ENCODE measurements at places on chromosomes 11 and 22.

DNA sequence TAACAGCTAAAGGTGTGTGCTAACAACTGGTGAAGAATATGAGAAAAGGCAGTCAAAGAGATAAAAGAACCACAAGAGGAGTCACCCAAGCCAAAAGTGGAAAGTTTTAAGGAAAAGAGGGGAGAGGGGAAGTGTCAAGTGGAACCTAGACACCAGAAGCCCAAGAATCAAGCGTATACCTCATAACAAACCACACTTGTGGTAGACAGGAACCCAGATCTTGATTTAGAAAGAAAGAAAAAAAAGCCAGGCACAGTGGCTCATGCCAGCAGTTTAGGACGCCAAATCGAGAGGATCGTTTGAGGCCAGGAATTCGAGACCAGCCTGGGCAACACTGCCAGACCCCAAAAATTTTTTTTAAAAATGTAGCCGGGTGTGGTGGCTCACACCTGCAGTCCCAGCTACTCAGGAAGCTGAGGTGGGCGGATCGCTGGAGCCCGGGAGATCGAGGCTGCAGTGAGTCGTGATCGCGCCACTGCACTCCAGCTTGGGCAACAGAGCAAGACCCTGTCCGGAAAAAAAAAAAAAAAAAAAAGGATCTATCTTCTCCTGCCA is 877 bp downstream of the SLC25A17 start:
- no peak for DNase-seq

GRCh38 chr11:120717042-120717441 is 205.5 kb downstream of the GRIK4 start:
- DNase-seq, result no peak

DNA sequence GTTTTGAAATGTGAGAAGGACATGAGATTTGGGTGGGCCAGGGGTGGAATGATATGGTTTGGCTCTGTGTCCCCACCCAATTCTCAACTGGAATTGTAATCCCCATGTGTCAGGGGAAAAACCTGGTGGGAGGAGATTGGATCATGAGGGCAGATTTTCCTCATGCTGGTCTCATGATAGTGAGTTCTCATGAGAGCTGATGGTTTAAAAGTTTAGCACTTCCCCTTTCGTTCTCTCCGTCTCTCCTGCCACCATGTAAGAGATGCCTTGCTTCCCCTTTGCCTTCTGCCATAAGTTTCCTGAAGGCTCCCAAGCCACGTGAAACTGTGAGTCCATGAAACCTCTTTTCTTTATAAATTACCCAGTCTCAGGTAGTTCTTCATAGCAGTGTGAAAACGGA is 113.5 kb downstream of the FCHSD2 start:
- no peak for DNase-seq

DNA sequence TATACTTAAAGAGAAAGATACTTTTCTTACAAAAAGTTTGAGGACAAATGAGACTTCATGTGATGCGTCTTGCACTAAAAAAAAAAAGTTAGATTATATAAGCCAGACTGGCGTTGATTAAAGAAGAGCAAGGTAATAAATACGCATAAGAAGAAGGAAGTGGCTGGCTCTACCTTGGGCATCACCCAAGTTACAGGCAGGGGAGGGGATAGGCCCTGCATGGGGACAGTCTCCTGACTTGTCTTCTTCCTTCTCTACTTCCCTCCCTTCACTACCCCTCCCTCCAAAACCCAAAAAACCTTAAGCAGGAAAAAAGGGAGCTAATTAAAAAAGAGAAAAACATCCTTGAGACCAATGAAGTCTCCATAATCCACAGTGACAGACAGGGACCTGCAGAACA is 22.3 kb upstream of the TMA7B start:
- no peak for DNase-seq

DNA sequence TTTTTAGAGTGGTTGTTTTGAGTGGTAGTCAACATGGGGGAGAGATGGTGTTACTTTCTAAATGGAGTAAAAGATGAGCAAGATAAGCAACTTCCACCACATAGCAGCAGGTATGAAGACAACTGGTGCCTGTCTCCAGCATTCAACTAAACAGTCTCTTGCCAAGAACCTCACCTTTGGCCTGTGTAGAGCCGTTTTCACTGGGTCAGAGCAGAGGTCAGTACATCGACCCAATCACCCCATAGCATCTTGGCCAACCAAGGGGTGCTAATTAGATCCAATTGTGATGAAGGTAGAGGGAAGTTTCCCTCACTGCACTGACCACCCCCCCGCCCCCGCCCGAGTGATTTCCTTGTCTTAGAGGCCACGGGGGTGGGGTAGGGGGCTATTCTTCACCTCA is 188.2 kb downstream of the BLID start:
- DNase-seq, result no peak

- no peak for DNase-seq
Measured at GRCh38 chr11:108115500-108116140, 5.7 kb upstream of the ACAT1 start.

GRCh38 chr11:18010121-18010670 is 2.7 kb downstream of the SERGEF start:
- DNase-seq, result no peak

DNA sequence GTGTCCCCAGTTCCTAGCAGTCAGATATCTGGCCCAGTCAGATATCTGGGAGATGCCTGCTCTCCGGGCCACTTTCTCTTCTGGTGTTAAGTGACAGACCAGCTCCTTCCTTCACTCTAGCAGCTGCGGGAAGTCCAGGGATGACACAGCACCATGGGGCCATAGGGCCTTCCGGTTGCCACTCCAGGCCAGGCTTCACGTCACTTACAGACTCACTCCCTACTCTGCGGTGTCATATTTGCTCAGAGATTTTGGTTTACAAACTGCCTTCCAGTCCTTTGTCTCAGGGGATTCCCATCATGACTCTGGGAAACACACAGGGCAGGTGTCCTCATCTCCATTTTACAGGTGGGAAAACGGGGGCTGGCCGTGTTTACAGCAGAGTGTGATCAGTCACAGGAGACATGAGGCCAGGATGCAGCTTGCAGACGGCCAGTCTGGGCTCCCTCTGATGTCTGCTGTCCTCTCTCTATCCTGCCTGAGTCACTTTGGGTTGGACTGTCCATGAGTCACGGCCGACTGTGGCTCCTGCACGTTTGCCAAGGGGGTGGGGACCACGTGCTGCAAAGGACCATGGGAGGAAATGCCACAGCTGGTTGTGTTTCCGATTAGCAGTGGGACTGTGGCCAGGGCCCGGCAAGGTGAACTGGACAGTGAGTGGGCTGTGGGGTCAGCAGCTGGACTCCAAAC is 8.2 kb upstream of the TBC1D22A start:
- DNase-seq, result no peak

GRCh38 chr11:78540256-78540655 is 34.4 kb downstream of the NARS2 start:
- no peak for DNase-seq

GRCh38 chr11:110856340-110856739 is 144.1 kb upstream of the ARHGAP20 start:
- DNase-seq, result no peak

- DNase-seq, result no peak
Measured at GRCh38 chr22:22099833-22100812, 117.5 kb upstream of the TOP3B start.

DNA sequence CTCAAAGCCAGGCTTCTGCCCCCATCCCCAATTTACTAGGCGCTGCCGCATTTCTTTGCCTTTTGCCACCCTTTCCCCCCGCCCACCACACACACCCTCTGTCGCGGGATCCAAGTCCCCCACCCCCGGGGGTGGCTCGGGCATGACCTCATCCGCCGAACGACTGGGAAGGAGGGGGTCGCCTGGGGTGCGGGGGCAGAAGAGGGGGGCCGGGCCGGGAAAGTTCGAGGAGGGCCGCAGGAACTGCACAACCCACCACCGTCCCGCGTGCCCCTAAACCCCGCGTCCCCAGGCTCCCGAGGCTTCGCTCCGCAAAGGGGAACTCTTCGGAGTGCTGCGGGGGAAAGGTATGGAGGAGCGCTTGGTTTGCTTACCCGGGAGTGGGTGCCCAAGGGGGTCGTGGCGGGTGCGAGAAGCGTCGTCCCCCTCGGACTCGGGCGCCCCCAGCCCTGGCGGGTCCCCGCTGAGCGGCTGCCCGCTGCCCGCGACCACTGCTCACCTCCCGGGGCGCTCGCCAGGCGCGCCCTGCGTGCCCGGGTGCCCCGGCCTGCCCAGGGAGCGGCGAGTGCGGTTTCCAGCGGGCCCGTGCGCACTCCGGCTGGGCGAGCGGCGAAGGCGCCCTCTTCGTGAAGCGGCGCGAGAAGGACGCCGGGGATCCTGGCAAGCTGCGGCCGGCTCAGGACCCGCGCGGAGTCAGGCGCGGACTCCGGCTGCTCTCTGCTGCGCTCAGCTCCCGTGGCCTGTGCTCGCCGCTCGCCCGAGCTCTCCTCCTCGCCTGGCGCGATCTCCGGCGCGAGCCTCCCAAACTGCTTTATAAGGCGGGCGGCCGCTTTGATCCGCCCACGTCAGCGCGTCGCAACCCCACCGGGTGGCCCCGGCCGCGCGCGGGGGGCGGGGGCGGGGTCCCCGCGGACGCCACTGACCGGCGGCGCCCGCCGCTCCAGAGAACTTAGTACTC is 4.0 kb upstream of the WNT11 start:
- no peak for DNase-seq

DNA sequence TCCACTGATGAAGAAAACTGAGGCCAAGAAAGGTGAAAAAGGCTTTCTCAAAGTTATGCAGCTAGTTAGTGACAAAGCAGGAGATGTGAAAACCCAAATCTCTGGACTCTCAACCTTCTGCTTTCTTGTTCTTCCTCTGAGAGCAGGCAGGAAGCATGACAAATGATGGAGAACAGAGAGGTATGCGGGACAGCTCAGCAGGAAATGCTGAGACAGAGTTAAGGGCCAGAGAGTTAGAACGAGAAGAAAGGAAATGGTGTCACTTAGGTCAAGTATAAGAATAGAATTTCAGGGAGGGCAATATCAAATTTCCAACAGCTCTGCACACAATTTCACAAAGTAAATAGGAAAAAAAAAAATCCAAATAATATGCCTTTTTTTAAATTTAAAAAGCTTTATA is 67.6 kb upstream of the ARHGAP42 start:
- DNase-seq, result no peak

- DNase-seq, result no peak
Measured at GRCh38 chr22:22914726-22915669, 27.4 kb downstream of the IGLL5 start.

DNA sequence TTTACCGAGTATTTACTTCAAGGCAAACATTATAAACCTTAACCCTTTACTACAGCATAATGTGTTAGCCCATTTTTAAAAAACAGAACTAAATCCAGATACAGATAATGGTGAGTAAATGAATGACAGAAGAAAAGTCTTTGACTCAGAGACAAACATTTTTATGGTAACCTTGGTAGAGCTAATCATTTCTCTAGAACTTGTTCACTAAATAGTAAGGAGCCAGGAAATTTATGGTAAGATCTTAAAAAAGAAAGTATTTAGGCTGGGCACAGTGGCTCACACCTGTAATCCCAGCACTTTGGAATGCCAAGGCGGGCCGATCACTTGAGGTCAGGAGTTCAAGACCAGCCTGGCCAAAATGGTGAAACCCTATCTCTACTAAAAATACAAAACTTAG is 11.5 kb upstream of the FUT4 start:
- no peak for DNase-seq

GRCh38 chr22:46578824-46579561 is 41.2 kb upstream of the GRAMD4 start:
- DNase-seq, result no peak

DNA sequence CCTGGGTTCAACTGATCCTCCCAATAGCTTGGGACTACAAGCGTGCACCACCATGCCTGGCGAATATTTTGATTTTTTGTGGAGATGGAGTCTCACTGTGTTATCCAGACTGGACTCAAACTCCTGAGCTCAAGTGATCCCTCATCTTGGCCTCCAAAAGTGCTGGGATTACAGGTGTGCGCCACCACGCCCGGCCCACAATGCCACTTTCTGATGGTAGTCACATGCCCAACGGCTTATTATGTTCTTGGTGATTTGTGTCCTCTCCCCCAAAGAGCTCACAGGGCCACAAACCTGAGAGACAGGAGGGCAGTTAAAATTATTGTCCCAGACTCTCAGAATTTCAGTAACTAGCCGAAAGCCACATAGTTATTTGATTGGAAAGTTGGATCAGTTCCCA is 9.6 kb downstream of the GRIK4 start:
- no peak for DNase-seq

- DNase-seq, result no peak
Measured at GRCh38 chr11:99979042-99979441, 708.0 kb upstream of the ARHGAP42 start.

DNA sequence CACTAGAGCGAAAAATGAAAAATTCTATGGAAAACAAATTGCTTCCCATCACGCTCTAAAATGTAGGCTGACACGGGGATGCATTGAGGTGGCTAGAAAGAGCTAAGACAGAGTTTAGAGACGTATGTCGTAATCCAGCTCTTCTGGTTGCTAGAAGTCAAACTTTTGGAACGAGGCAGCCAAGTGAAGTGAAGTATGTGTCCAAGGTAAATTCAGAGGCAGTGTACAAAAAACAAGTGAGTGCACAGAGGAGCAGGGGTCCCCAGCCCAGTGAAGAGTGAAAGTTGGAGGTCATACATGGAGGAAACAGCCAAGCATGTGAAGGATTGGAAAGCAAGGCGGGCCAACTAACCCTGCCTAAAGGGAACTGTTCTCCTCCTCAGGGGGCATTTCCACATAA is 528.5 kb downstream of the NTM start:
- no peak for DNase-seq

DNA sequence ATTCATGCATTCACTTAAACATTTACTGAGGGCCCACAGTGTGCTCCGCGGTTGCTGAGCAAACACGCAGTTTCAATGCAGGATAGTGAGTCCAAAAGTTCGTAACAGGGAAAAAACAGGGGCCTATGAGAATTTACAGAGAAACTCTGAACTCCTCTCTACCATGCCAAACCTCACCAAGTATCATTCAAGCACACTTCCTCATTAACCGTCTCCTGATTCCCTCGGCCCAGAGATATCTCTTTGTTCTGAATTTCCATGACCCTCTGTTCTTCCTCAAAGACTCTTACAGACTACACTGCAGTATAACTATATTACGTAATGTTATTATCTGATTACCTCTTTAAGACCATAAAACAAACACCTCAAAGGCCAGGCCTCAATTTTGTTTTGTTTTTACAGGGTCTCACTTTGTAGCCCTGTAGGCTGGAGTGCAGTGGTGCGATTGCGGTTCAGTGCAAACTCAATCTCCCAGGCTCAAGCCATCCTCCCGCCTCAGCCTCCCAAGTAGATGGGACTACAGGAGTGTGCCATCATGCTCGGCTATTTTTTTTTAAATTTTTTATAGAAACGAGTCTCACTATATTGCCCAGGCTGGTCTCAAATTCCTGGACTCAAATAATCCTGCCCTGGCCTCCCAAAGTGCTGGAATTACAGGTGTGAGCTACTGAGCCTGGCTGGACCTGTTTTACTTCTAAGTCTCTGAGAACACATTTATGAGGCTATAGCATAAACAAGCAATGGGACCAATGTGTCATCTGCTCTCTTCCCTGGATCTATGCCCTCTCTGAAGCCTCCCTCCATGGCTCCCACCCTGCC is 3.6 kb downstream of the HPS4 start:
- no peak for DNase-seq

DNA sequence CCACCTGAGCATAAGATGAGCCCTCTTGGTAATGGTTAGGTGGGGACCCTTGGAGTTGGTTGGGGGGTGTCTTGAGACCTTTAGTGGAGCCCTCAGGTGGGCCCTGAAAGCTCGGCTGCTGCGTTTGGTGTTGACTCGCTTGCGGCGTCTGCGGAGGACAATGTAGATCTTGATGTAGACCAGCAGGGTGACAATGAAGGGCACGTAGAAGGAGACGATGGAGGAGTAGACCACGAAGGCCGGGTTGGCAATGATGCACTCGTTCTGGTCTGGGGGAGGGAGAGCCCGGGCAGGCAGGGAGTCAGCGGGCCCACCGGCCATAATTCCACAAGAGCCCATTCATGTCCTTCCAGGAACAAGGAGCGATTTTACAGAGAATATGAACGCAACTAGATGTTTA is 27.8 kb downstream of the ANKK1 start:
- no peak for DNase-seq
